ENCODE measurements at places on chromosomes 1 and 21.

DNA sequence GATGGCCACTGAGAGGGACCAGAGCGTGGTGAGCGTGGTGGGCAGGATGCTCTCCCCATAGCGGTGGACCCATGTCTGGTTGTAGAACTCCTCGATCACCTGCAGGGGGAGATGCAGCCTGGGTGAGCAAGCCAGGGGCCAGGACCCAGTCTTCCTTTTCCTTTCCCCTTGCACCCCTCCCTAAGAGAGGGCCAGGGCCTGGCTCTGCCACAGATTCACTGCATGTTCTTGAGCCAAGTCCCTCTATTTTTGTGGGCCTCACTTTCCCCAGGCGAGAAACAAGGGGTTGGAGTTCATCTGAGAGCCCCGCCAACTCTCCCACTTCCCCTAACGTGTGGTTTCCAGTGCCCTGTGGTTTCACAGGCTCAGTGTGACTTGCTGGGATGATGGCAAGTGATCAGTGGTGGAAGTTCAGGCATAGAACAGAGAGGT is 27.5 kb downstream of the SLC2A1 start:
- DNase-seq = no peak

- no peak for DNase-seq
Observed at GRCh38 chr1:41360074-41360785, 1.0 kb upstream of the FOXO6 start.

GRCh38 chr1:110038271-110038670 is 3.8 kb downstream of the STRIP1 start:
- no peak for DNase-seq

DNA sequence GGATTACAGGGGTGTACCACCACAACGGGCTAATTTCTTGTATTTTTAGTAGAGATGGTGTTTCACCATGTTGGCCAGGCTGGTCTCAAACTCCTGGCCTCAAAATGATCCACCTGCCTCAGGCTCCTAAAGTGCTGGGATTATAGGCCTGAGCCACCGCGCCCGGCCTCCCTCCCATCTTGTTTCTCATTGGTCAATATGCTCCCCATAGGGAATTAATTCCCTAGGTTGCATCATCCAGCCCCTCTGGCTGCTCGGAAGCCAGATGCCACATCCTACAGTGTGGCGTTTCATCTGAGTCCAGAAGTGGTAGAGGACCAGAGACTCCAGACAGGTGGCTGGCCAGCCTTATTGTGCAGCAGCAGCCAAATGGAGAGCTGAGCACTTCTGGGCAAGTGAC is 11.5 kb upstream of the VASH2 start:
- no peak for DNase-seq

- DNase-seq = peak; percentile 54
Observed at GRCh38 chr1:245153081-245153551, 1.7 kb upstream of the KIF26B start.

GRCh38 chr21:42496120-42496838 is at the start of gene RSPH1:
Gene RSPH1 (minus strand): TSS chr21:42496224. CDS start chr21:42496186, 38 bp downstream.
- DNase-seq = peak; percentile 99

GRCh38 chr1:52348704-52349300 is 17.2 kb downstream of the CC2D1B start:
- DNase-seq = no peak

GRCh38 chr1:95532335-95532734 is 298.3 kb downstream of the RWDD3 start:
- no peak for DNase-seq

DNA sequence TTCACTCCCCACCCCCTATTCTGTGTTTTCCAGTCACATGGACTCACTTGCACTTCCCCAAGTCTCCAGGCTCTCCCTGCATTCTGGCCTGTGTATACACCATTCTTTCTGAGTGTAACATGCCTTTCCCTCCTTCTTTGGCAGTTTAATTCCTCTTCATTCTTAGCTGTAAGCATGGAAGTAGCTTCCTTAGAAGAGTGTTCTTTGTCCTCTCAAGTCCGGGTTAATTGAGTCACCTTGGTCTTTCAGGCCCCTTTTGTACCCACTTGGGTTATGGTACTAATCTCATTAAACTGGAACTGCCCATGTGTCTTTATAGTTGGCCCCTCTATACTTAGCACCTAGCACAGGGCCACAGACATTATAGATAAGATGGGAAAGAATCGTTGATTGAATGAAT is 525.3 kb upstream of the ADGRL4 start:
- DNase-seq = no peak

DNA sequence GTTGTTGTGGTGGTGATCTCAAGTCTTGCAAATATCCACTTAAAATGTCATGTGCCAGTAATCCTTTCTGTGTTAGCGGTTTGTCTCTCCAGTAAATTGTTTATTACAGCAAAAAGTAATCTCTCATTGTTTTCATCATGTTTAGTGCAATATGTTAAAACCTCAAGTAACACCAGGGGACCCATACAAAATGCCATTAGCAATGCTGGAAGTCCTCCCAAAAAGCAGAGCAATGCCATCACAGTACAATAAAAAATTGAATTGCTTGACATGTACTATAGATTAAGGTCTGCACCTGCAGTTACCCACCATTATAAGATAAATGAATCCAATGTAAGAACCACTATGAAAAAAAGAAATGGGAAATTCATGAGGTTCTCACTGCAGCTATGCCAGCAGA is 1606.5 kb downstream of the BRINP3 start:
- no peak for DNase-seq

DNA sequence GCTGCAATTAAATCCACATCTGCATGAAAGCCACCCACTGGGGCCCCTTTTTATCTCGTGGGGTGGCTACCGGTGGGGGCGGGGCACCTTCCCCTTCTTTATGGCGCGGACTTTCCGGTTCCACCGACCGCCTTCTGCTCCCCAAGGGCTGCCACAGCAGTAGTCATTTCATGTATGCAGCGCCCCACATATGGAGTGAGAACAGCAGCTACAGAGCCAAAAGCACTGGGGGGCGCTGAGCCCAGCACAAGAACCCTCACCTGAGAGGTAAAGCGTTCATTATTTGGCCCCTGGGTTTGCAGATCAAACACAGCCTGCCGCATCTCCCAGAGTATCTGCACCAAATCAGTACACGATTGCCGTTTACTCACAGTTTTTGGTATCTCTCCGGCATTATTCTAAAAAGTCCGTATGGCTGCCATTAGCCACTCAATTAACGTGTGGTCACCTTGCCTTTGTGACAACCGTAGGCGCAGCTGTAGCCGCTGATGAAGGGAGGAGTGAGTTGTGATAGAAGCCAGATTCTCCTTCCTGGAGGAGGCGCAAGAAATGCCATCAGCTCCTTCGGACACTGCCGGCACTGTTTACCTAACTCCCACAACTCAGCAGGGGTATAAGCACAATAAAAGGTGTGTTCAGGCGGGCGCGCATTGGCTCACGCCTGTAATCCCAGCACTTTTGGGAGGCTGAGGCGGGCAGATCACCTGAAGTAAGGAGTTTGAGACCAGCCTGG is 30.4 kb upstream of the CR2 start:
- DNase-seq = no peak

DNA sequence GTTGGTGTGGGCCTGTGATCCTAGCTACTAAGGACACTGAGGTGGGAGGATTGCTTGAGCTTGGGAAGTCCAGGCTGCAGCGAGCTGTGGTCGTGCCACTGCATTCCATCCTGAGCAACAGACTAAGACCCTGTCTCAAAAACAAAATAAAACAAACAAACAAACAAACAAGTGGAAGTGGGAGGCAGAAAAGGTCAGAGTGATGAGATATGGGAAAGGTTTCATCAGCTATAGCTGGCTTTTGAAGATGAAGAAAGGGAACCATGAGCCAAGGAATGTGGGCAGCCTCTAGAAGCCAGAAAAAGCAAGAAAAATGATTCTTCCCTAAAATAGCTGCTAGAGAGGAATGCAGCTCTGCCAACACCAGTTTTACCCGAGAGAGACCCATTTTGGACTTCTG is 10.6 kb upstream of the NUCKS1 start:
- DNase-seq = no peak

GRCh38 chr1:234582186-234582585 is 27.8 kb downstream of the IRF2BP2 start:
- DNase-seq = no peak

DNA sequence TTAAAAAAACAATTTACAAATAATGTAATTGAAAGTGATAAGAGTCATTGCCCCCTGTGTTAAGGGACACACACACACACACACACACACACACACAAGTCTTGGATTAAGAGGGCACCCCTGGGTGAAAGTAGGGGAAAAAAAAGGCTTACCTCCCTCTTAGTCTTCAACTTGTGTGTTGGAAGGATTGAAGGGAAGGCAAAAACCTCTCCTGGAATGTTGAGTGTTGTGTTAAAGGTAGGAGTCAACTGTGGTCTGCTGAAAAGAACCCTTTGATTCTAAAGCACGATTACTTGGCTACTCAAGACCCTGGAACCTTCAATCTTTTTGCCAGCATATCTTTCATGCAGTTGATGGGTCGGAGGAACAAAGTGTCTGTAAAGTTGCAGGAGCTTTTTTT is 6.4 kb downstream of the PBX1 start:
- no peak for DNase-seq

Data from stimulated activated CD4-positive, alpha-beta T cell treated with anti-CD3 and anti-CD28 coated beads, TNF-alpha, amount 100 ng/mL, for 24 hours (primary cell).